Spleen (tissue), 13 donors: ENCODE measurements at places on chromosomes 3 and 15.

DNA sequence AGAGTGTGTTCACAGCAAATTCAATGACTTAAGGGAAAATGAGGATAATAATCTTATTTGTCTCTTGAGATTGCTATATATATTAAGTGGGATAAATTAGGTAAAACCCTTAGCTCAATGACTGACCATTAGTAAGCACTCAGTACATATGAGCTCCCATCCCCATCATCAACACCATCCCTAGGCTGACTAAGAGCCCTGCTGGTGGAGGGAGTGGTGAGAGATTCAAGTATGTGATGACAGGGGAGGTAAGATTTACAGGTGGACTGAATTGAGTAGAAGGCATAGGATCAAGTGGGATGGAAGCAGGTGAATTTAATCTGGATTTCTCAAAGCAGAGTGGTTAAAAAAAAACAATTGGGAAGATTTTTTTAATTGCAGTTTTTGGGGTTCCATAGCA lies 21.0 kb upstream of the LRRN1 start:
- DNase-seq = no peak

DNA sequence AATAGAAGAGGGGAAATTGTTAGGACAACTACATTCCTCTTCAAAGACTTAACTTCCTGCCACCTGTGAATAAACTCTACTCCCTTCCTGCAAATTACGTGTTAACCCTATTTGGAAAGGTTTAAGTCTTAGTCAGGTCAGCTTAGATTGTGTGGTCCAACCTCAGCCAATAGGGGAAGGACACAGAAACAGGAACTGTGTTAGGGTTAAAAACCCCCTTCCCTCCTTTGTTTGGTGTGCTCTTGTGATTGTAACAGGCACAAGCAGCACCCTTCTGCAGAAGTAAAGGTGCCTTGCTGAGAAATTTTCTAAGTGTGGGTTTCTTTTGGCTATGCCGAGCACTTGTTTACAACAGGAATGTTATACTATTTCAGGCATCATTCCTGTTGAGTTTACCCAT lies 45.0 kb upstream of the FSTL1 start:
- no peak for DNase-seq

GRCh38 chr15:59251001-59251845 lies 44.6 kb downstream of the LDHAL6B start:
- DNase-seq = no peak

GRCh38 chr15:52057996-52058395 lies 39.0 kb downstream of the MAPK6 start:
- no peak for DNase-seq

- DNase-seq = no peak
These were observed 1005.9 kb downstream of the ZPLD1 start for GRCh38 chr3:103440539-103441203.

DNA sequence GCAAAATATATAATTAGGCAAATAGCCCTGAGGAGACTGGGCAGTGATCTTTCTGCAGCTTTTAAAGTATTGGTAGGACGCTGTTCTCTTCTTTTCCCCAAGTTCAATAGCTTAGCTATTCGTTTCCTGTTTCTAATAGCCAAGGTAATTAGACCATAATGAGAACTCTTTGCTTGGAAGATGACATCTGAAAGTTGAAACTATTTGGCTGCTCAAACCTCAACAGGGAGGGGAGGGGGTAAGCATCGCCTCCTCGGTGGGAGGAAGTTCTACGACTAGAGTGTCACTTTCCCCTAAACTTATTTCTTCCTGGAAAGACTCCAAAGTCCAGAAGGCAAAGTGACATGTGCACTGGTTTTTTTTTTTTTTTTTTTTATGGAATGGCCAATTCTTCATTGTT lies 22.8 kb upstream of the ALDH1A3 start:
- no peak for DNase-seq

DNA sequence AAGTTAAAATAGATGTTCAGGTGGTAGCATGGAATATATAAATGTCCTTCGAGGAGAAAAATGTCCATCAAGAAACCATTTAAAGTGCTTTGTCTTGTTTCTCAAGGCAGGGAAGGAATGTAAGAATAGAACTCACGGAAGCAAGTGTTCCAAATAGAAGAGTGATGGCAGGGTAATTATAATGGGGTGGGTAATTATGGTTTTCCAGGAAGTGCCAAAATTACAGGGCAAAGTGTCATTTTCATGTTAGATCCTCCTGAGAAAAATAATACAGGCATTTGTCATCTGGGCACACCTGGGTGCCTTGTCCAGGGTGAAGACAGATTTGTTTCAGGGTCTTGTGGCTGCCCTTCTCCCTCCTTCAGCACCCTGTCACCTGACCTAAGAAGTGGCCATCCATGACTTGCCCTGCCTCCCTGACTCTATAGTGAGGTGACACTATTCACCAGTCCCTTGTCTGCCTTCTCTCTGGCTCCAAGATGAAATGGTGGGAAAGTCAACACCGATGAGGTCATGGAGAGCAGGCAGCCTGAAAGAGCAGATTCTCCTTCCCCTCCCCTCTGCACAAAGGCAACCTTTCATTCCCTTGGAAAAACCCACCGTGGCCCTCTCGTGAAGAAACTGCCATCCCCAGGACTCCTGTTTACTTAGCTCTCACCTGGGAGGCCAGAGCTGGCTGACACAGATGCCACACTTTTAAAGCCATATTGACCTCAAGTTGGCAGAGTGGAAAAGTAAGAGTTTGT lies 45.1 kb upstream of the AMOTL2 start:
- no peak for DNase-seq

DNA sequence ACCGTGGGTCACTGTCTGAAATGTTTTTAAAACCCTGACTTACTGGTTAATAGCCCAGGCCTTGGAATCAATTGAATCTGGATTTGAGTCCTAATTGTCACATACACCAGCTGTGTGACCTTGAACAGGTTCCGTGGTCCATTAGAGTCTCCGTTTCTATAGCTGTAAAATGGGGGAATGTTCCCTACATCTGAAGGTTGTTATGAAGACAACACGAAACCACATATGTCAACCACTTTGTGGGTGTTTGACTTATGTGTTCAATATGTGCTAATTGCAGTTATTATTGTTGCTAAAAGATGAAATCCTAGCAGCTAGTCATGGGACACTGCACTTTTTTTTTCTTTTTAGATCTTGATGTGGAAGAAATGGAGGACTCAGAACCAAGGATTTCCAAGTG lies 35.3 kb downstream of the ZBTB38 start:
- DNase-seq = no peak

DNA sequence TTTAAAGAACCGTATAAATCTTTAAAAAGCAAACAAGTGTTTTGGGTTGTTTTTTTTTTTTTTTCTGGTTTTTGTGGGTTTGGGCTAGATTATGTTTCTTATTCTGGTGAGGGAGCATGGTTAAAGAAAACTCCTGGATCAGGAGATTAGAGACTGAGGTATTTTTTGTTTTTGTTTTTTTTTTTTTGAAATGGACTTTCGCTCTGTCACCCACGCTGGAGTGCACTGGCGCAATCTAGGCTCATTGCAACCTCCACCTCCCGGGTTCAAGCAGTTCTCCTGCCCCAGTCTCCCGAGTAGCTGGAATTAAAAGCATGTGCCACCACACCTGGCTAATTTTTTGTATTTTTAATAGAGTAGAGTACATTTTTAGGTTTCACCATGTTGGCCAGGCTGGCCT lies 95.2 kb downstream of the SLMAP start:
- no peak for DNase-seq

- DNase-seq = peak; percentile 28
These were observed 103.3 kb downstream of the WDR76 start for GRCh38 chr15:43930079-43930478.

GRCh38 chr3:49035281-49035680 lies 6.1 kb upstream of the IMPDH2 start:
- no peak for DNase-seq

DNA sequence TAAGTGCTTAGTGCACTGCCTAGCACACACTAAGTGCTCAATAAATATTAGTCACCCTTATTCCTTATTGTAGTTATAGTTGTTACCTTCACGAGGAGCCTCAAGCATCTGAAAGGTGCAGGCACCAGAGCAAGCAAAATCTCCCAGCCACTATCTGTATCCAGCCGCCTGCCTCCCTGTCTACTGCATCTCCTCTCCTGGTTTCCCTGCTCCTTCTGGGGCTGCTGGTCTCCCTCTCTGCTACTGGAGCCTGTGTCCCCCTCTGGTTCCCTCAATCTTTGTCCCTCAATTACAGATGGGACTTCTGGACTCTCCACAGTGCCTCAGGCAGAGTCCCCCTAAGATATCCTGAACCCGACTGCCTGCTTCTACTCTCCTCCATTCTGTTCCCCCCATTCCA lies 18.8 kb downstream of the MYL3 start:
- no peak for DNase-seq

DNA sequence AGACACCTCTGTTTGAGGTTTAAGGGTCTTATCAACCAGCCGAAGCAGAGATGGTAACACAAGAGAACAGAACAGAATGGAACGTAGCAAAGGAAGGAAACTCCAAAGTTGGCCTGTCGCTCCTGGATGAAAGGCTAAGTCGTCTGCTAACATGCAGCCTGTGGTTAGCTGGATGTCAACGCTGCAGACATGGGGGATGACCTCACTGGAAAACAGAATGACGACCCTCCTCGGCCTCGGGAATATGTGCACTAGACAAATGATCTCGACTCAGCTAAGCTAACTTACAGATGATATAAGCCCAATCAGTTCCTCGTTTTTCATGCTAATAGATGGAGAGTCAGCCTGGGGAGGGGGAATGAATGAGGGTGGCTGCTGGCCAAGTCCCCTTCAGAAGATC lies 177.8 kb upstream of the LRTM1 start:
- no peak for DNase-seq

GRCh38 chr3:104101736-104102135 lies 1265.0 kb upstream of the ALCAM start:
- DNase-seq = no peak

GRCh38 chr15:58966698-58967097 lies 20.8 kb upstream of the RNF111 start:
- DNase-seq = no peak

DNA sequence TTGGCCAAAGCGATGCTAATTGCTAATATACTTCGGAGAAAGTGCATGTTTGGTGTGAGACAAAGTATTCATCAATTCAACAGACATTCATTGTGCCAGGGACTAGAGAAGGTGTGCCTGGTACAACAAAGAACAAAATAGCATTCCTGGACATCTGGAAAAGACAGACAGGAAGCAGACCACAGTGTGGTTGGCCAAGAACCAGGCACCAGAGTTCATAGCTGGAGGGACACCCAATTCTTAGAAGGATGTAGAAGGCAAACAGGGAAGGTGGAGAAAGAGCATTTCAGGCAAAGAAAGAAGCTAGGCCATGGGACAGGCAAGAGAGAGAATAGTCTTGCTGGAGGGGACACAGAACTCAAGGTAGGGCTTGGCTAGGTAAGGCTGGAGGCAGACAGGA lies 105.8 kb upstream of the ETV5 start:
- DNase-seq = no peak

DNA sequence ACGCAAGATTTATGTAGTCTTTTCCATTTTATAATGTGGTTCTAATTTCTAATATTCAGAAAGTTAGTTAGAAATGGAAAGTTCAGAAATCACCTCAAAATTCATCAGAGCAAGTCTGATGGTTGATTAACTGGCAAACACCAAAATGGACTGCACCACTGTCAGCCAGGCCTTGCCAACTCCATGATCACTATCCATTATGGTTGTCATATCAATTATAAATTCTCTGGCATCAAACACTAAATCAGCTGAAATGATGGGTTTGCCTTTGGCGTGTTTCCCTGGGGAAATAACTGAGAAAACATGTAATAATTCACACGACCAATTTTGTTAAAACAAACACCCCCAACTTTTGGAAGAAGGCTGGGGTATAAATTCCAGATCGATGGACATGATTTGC lies 219.4 kb downstream of the CDIN1 start:
- DNase-seq = no peak
